ENCODE measurements at places on chromosomes 2 and 18.

GRCh38 chr2:33277002-33277426 is 199.4 kb upstream of the RASGRP3 start:
- no peak for DNase-seq

DNA sequence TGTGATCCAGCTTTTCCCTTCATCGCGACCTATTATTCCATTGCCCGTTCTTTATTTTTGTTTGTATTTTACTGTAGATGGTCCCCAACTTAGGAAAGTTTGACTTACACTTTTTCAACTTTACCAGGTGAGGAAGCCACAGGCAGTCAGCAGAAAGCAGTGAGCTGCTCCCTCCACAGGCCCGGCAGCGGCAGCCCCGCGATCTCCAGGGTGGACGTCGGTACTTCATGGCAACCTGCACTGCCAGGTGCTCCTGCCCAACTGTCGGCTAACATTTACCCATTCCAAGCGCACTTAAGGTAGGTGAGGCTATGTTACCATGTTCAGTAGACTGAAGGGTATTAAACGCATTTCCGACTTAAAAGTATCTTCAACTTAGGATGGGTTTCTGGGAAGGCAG is 12.8 kb downstream of the ZNF516 start:
- no peak for DNase-seq

DNA sequence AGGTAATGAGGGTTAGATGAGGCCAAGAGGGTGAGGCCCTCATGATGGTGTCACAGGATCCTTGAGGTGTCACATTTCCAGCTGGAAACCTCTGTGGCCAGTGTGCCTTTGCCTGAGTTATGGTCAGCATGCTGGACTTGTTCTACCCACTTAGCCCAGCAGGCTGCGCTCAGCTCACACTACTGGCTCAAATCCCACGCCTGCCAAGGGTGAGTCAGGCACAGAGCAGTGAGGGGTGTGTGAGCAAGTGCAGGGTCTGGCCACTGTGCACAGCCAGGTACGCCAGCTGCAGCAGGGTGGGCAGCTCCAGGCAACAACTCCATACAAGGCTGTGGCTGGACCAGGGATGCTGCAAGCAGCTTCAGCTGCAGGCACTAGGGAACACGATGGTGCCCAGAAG is 616.6 kb upstream of the FSHR start:
- DNase-seq = no peak

DNA sequence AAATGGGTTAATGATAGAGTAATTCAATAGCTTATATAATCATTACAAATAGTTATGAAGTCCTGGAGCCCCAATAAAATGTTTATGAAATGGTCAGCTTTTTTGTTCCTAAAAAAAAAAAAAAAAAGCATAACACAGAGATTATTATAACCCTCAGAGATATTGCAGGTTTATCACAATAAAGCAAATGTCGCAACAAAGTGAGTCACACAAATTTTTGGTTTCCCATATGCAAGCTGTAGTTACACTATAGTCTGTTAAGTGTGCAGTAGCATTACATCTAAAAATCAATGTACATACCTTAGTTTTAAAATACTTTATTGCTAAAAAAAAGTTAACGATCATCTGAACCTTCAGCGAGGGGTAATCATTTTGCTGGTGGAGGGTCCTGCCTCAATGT is 20.0 kb downstream of the WDFY1 start:
- no peak for DNase-seq
